T1000 (cell line): ENCODE measurements at places on chromosomes 16 and 17.

- peak; percentile 55 for DNase-seq
These were observed 57.6 kb downstream of the CDRT4 start for GRCh38 chr17:15409721-15410250.

DNA sequence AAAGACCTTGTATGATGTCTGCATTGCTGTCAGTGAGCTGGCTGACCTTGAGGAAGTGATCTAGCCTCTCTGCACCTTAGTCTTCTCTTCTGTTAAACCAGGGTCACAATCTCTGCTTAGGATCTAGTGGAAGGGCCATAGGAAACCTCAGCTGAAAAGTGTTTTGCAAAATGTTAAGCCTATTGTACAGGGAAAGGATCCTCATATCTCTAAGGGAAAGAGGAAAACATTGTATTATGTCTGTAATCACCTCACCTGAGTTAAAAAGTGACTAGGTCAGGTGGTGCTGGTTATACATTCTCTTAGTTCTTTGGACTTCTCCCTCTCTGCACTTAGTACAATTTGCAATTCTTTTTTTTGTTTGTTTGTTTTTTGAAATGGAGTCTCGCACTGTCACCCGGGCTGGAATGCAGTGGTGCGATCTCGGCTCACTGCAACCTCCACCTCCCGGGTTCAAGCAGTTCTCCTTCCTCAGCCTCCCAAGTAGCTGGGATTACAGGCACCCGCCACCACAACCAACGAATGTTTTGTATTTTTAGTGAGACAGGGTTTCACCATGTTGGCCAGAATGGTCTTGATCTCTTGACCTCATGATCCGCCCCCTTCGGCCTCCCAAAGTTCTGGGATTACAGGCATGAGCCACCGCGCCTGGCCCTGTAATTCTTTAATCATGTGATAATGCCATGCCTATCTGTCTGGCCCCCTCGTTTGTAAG is 2.0 kb upstream of the SEPHS2 start:
- DNase-seq = no peak

- DNase-seq = no peak
These were observed 21.1 kb upstream of the NSMCE1 start for GRCh38 chr16:27289669-27290068.

DNA sequence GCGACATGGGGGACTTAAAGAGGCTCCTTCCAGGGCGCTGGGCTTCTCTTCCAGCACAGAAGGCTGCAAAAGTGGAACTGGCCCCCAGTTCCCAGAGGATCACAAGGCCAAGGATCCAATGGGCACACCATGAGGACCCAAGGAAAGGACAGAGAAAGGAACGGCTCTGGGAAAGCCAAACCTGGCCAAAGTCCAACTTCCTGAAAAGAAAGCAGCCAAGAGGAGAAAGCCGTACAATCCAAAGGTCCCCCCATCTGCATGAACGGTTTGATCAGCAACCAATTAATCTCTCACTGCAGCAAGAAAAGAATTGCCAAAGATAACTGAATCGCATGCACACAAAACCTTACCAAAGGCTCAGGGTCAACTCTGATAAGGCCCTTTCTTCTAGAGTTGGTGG is 19.8 kb upstream of the ICAM2 start:
- no peak for DNase-seq

DNA sequence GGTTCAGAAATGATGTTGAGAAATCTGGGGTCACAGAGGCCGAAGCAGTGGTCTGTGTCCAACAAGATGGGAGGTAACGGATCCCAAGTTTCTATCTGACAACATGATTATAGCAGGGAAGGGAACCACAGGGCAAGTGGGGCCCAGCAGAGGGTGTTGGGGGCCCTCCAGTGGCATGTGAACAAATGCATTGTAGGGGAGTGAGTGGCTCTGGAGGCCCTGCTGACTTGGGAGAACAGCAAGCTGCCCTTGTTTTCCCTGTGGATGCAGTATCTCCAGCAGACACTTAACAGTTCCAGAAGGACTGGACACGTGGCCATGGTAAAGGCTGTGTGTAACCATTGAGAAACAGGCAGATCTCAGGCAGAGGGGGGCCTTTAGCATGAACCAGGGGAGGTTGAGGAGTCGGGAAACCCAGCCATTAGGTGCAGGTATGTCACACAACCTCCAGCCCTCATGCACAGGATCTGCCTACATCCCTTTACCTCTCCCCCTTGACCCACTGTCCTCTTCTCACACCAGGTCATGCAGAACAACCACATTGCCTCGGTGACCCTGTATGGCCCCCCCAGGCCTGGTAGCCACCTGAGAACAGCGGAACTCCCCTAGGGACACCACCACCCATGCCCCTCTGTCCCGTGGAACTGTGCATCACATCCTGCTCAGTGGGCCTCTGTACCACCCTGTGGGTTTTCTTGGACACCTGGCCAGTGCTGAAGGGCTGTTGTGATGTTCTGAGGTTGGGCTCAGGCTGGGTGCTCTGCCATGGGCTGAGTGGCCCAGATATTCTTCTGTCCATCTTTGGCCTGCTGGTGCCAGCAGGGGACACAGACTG is 4.1 kb downstream of the B3GNT9 start:
- no peak for DNase-seq

GRCh38 chr16:24010440-24011089 is 174.8 kb downstream of the PRKCB start:
- no peak for DNase-seq

DNA sequence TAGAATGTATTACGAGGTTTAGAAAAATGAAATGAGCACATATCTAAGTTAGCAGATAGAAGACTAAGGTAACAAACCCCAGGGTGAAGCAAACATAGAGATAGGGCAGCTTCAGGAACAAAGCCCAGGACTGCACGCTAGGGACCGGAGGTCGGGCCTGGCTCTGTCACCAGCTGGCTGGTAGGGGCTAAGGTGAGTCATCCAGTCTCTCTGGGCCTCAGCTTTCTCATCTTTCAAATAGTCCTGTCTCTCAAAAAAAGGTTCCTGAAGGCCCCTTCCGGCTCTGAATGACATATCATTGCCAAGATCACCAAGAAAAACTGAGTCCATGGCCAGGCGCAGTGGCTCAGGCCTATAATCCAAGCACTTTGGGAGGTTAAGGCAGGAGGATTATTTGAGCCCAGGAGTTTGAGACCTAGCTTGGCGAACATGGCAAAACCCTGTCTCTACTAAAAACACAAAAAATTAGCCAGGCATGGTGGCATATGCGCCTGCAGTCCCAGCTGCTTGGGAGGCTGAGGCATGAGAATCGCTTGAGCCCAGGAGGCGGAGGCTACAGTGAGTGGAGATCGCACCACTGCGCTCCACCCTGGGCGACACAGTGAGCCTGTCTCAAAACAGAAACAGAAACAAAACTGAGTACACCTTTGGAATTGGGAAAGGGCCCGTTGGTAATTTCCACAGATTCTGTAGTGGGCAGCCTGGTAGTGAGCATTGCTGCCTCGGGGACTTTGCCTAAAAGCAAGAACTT is 26.0 kb downstream of the PKD1L3 start:
- no peak for DNase-seq

DNA sequence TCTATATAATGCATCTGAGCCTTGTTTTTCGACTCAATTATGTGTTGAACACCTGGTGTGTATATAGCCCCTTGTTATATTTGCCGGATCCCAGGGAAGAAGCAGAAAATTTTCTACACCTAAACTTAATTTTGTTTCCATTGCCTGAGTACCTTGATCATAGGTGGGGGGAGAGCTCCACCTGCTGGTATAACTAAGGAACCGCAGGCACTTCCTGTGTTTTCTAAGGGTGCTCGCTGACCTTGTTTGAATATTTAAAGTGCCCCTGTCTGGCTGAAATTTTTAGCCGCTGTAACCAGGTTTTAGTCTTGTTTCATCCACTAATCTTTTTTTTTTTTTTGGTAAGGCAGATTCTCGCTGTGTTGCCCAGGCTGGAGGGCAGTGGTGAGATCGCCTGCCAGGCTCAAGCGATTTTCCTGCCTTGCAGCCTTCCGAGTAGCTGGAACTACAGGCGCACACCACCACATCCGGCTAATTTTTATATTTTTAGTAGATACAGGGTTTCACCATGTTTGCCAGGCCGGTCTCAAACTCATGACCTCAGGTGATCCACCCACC is 6.5 kb upstream of the NUBP1 start:
- DNase-seq = peak; percentile 51

GRCh38 chr16:86379505-86379846 is 130.9 kb upstream of the FOXF1 start:
- no peak for DNase-seq

DNA sequence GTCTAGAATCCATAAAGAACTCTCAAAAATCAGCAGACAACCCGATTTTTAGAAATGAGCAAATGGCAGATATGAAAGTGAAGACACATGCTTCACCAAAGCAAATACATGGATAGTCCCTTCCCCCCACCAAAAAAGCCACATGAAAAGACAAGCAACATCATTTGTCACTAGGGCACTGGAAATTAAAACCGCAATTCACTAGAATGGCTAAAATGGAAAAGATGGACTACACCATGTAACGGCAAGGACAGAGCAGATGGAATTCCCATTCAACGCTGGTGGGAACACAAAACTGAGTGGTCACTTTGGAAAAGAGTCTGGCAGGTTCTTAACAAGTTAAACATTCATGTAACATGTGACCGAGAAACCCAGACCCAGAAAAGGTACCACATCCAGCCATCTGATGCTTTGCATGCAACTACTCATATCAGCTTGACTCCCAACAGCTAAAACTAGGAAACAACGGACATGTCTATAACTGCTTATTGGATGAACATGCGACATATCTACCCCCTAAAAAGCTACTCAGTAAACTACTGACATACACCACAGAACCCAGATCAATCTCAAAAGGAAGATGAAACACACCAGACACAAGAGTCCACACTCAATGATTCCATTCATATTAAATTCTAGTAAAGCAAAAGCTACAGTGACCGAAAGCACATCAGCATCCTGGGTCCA is 132.6 kb downstream of the ZNF778 start:
- no peak for DNase-seq

GRCh38 chr17:8365143-8365542 is 11.4 kb downstream of the KRABD2 start:
- no peak for DNase-seq

DNA sequence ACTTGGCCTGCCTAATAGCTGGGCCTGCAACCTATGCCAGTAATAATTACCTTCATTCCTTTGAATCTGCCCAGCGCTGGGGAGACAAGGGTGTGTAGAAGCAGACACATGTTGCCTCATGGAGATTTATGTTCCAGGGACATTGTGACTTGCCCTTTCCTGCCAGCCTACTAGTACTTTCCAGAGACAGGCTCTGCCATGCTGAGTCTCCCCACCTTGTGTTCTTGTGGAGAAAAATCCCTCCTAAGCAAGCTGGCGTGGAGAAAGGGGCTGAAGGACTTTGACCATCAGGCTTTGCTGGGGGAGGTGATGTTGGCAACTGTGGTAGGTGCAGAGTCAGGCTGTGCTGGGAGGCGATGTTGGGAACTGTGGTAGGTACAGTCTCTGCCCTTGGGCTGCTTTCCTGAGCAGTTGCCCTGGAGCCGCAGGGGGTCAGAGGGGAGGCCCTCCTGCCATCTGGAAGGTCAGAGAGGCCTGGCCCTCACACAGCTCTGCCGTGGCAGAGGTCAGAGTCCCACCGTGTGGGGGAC is 4.0 kb downstream of the KSR1 start:
- DNase-seq = no peak

DNA sequence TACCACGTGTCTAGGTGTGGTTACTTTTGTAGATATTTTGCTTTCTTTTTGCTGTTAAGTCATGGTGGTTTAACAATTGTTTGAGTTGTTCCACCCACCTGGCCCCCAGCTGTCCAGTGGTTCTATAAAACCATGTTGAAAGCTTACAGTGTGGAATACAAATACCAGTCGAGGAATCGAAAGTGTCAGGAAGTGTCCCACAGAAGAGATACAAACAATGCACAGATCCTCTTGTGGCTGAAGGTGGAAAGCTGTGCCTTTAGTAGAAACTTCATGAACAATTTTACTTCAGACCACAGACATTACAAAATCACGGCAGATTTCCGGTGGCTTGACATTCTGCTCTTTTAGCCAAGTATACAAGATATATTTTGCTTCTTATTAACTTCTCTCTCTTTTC is 782.4 kb upstream of the SOX9 start:
- DNase-seq = no peak

DNA sequence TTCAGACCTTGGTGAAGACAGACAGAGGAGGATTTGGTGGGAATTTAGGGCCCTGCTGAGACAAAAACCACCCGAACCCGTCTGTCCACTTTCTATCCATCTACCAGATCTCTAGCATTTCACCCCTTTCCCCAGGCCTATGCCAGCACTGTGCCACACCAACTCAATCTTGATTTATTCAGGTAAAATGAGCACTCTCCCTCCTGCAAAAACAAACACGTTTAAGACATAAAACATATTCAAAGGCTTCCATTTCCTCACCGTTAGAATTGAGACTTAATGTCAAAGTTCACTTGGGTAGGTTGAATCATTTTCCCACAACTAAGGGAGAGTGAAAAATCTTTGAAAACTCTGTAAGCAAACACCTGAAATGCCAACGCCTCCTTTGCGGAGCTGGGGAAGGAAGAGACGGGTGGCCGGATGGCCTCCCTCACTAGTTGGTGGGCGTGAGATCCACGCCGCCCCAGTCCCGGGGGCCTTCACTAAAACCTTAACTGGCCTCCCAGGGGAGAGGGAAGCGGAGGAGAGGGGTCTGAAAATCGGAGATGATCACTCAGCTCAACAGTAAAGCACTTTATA is 862 bp downstream of the DCAKD start:
- DNase-seq = no peak

DNA sequence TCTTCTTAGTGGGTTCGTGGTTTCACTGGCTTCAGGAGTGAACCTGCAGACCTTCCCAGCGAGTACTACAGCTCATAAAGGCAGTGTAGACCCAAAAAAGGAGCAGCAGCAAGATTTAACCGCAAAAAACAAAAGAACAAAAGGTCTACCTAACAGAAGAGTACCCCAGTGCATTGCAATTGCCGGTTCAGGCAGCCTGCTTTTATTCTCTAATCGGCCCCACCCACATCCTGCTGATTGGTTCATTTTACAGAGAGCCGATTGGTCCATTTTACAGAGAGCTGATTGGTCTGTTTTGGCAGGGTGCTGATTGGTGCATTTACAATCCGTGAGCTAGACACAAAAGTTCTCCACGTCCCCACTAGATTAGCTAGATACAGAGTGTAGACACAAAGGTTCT is 2.0 kb upstream of the ARRB2 start:
- DNase-seq = no peak
